Psoas muscle (tissue), 8 donors: ENCODE measurements at places on chromosomes 13 and 19.

- H3K4me3 ChIP-seq, result no peak overlapping the region
- no peaks in the 10 kb centered on the region for H3K4me1 ChIP-seq
- H3K27me3 ChIP-seq, result no peaks in the 10 kb centered on the region
- H3K36me3 ChIP-seq, result no peaks in the 10 kb centered on the region
- H3K27ac ChIP-seq, result no peak overlapping the region
These were observed 152.4 kb upstream of the TSHZ3 start for GRCh38 chr19:31501427-31502195.

GRCh38 chr13:49428041-49428763, 15.7 kb downstream of the CAB39L start:
- no peak overlapping the region for H3K4me3 ChIP-seq
- no peak overlapping the region for H3K27ac ChIP-seq
- no peak for DNase-seq
- H3K36me3 ChIP-seq, result peaks cover 9% of the 10 kb centered on the region

GRCh38 chr19:29062475-29063435, 150.2 kb downstream of the UQCRFS1 start:
- H3K4me1 ChIP-seq, result no peaks in the 10 kb centered on the region
- no peak overlapping the region for H3K4me3 ChIP-seq
- H3K27me3 ChIP-seq, result no peaks in the 10 kb centered on the region
- no peak overlapping the region for H3K27ac ChIP-seq
- no peak for DNase-seq
- H3K36me3 ChIP-seq, result no peaks in the 10 kb centered on the region

- H3K36me3 ChIP-seq, result no peaks in the 10 kb centered on the region
- no peaks in the 10 kb centered on the region for H3K4me1 ChIP-seq
- no peak for DNase-seq
- H3K4me3 ChIP-seq, result no peak overlapping the region
These were observed 107.4 kb downstream of the KCTD12 start for GRCh38 chr13:76778853-76779252.

DNA sequence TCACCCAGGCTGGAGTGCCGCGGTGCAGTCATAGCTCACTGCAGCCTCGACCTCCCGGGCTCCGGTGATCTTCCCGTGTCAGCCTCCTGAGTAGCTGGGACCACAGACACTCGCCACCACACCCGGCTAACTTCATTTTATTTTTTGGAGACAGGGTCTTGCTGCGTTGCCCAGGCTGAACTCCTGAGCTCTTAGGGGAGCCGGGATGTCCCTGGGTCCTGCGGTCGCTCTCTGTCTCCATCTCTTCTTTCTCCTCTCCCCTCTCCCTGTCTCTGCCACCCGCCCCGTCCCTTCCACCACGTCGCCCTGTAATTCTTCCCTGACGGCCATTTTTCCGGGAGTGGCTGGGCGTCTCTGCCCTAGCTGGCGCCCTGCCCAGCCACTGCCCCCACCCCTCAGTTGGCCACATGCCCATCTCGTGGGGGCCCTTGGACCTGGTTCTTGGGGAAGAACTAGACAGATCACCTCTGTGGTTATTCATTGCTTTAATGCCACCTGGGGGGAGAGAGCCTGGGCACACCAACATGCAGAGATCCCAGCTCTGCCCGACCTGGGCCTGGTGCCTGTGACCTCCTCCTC, 18.9 kb downstream of the ARID3A start:
- peaks cover 10% of the 10 kb centered on the region for H3K4me1 ChIP-seq
- no peak overlapping the region for H3K27ac ChIP-seq
- DNase-seq, result no peak
- H3K27me3 ChIP-seq, result no peaks in the 10 kb centered on the region
- H3K36me3 ChIP-seq, result no peaks in the 10 kb centered on the region

DNA sequence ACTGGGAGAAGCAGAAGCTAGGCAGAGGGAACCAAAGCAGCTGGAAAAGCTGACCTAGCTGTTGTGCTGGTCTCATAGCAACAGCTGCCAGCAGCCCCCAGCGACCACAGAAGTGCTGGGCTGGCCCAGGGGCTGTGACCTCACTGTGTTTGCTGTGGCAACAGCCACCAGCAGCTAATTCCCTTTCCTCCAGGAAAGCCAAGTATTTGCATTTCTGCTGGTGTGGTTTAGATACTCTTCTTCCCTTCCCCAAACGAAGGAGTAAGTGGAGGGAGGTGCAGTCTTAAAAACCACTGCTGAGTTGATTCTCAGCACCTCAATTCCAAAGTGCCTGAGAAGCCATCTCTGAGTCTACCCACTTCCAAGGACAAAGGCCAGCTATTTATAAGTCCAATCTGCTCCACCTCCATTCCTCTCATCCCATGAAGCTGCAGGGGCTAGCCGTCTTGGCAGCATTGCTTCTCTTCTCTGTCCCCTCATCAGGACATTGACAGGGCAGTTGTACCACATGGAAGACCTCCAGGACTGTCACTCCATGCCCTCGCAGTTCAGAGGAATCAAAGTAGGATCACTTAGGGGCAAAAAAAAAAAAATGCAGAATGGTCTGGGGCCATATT, 11.5 kb upstream of the CCDC97 start:
- no peaks in the 10 kb centered on the region for H3K27me3 ChIP-seq
- peak; percentile 88 for DNase-seq
- no peak overlapping the region for H3K4me3 ChIP-seq
- peaks cover 71% of the 10 kb centered on the region for H3K36me3 ChIP-seq
- peaks cover 32% of the 10 kb centered on the region for H3K4me1 ChIP-seq

DNA sequence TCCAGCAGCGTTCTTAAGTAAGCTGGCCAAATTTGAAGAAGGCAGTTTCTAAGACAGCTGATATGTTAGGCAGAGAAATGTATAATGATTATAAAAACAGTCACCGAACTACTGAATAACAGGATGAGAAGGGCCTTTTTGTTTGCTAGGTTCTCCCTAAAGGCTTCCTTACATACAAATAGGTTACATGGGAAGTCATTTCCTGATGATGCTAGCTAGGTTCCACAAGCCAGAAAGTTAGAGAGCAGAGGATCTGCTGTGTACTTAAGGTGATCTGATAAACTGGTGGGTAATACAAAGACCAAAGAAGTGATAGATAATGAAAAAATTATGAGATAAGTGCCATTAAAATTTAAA, 139.7 kb downstream of the VWA8 start:
- peaks cover 3% of the 10 kb centered on the region for H3K4me1 ChIP-seq
- no peak overlapping the region for H3K27ac ChIP-seq
- H3K36me3 ChIP-seq, result peaks cover 16% of the 10 kb centered on the region

DNA sequence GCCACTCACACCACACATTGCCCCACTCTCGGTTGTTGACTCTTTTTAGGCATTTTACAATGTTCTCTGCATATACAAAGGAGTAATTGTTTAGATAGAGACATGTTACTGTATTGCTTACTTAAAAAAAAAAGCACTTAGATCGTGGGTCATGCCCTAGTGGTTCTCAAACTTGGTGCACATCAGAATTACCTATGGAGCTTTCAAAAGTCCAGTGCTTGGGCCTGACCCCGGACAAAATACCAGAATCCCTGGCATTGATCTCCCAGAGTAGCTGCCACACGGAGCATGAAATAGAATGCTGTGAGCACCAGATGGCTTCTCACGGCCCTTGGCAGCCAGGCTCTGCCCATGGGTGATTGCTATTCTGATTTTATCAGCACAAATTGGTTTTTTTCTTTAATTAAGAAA, 20.0 kb downstream of the ACP7 start:
- H3K27ac ChIP-seq, result no peak overlapping the region
- H3K27me3 ChIP-seq, result peaks cover 4% of the 10 kb centered on the region
- DNase-seq, result no peak
- no peak overlapping the region for H3K4me3 ChIP-seq
- no peaks in the 10 kb centered on the region for H3K36me3 ChIP-seq

DNA sequence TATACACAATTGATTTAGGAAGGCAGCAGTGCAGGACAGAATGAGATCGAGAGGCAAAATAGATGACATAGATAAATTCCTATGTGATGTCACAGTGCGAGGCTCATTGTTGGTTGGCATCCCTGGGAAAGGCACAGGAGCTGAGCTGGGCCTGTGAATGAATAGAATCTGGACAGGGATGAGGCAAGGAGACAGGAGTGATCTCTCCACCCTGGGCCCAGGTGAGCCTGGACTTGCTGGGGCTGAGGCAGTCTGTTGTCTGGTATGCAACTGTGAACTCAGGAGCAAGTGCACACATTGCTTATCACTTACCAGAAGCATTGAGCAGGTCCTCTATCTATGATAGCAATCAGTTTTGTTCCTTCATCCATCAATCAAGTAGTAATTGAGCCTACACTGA, 48.2 kb upstream of the ESD start:
- no peaks in the 10 kb centered on the region for H3K27me3 ChIP-seq
- H3K4me3 ChIP-seq, result no peak overlapping the region
- H3K27ac ChIP-seq, result no peak overlapping the region
- no peak for DNase-seq
- peaks cover 9% of the 10 kb centered on the region for H3K4me1 ChIP-seq

DNA sequence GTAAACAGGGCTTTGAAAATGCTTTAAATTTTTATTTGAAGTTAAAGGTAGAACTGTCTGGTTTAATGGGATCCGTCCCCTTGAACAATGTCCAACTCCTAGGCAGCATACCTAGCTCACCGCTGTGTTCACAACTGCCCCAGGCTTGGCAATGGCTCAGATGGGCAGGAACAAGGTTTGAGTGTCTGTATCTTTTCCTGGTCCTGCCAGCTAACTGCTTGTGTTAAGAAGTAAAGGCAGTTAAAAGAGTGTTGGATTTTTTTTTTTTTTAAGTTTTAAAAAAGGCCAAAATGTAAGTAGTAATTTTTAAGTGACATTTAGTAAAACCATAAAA, 66.7 kb upstream of the FNDC3A start:
- no peak for DNase-seq
- no peaks in the 10 kb centered on the region for H3K36me3 ChIP-seq
- no peak overlapping the region for H3K27ac ChIP-seq
- no peaks in the 10 kb centered on the region for H3K4me1 ChIP-seq
- no peaks in the 10 kb centered on the region for H3K27me3 ChIP-seq
- no peak overlapping the region for H3K4me3 ChIP-seq

DNA sequence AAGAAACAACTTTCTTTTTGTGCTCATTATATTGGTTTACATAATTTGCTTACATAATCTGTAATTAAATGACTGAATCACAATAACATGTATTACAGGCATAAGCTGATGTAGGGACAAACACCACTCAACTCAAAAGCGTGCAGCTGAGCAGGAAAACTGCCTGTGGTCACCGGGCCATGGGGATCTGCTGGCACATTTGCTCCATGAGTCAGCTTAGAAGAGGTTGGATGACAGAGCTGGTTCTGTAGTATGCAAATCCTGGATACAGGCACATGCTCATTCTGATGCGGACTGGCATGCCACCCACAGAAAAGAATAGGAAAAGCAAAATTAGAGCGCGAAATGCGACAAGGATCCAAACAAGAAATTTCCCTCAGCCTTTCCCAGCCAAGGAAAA, 128.6 kb downstream of the USP12 start:
- no peaks in the 10 kb centered on the region for H3K36me3 ChIP-seq
- no peak for DNase-seq
- H3K4me3 ChIP-seq, result no peak overlapping the region

- no peaks in the 10 kb centered on the region for H3K36me3 ChIP-seq
- H3K27me3 ChIP-seq, result no peaks in the 10 kb centered on the region
- H3K4me3 ChIP-seq, result no peak overlapping the region
- no peak for DNase-seq
- no peaks in the 10 kb centered on the region for H3K4me1 ChIP-seq
- H3K27ac ChIP-seq, result no peak overlapping the region
These were observed 24.0 kb downstream of the UTP14C start for GRCh38 chr13:52048516-52048915.

GRCh38 chr13:93216122-93216521, 10.5 kb upstream of the GPC6 start:
- DNase-seq, result no peak
- no peaks in the 10 kb centered on the region for H3K36me3 ChIP-seq
- no peaks in the 10 kb centered on the region for H3K27me3 ChIP-seq
- no peaks in the 10 kb centered on the region for H3K4me1 ChIP-seq
- H3K4me3 ChIP-seq, result no peak overlapping the region

- no peaks in the 10 kb centered on the region for H3K27me3 ChIP-seq
- H3K4me3 ChIP-seq, result no peak overlapping the region
- H3K27ac ChIP-seq, result no peak overlapping the region
- H3K36me3 ChIP-seq, result no peaks in the 10 kb centered on the region
These were observed 235.6 kb upstream of the SOX21 start for GRCh38 chr13:94947965-94948371.

GRCh38 chr19:408902-409515, at the start of gene C2CD4C:
C2CD4C (minus strand) TSS chr19:409147; CDS start chr19:408361, 786 bp downstream.
- H3K4me1 ChIP-seq, result peaks cover 8% of the 10 kb centered on the region
- no peaks in the 10 kb centered on the region for H3K36me3 ChIP-seq
- peak within 1 kb of the TSS; percentile 63 for H3K4me3 ChIP-seq
- no peaks in the 10 kb centered on the region for H3K27me3 ChIP-seq

GRCh38 chr19:54201172-54201701, 579 bp downstream of the RPS9 start:
- DNase-seq, result peak; percentile 28
- peak overlapping the region; percentile 86 for H3K27ac ChIP-seq
- peaks cover 46% of the 10 kb centered on the region for H3K4me1 ChIP-seq
- H3K4me3 ChIP-seq, result peak overlapping the region; percentile 80
- H3K27me3 ChIP-seq, result no peaks in the 10 kb centered on the region
- peaks cover 12% of the 10 kb centered on the region for H3K36me3 ChIP-seq
